ENCODE measurements at places on chromosomes 4 and X.

DNA sequence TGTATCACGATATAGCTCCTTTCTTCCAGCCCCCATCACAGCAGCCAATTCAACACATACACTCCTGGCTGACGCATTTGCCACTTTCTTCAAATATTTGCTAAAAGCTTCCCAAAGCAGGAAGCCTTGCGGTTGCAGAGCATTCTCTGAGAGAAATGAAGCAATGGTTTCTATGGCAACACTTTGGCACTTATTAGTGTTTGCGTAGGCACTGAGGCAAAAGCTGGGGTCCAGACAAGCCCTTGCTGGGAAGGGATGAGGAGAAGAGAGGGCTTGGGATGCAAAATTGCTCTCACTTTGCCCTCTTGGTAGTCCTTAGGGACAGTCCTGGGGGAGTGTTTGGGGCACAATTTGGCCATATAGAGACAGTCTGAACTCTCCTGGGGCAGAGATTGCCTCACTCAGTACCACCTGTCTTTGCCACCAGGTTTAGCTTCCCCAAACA is 55.0 kb upstream of the PAK3 start:
- DNase-seq: peak; percentile 80

- peak; percentile 14 for DNase-seq
These were observed 600 bp downstream of the BEX4 start for GRCh38 chrX:103215425-103215991.

GRCh38 chr4:40182954-40183353 is 13.9 kb upstream of the RHOH start:
- DNase-seq: no peak

DNA sequence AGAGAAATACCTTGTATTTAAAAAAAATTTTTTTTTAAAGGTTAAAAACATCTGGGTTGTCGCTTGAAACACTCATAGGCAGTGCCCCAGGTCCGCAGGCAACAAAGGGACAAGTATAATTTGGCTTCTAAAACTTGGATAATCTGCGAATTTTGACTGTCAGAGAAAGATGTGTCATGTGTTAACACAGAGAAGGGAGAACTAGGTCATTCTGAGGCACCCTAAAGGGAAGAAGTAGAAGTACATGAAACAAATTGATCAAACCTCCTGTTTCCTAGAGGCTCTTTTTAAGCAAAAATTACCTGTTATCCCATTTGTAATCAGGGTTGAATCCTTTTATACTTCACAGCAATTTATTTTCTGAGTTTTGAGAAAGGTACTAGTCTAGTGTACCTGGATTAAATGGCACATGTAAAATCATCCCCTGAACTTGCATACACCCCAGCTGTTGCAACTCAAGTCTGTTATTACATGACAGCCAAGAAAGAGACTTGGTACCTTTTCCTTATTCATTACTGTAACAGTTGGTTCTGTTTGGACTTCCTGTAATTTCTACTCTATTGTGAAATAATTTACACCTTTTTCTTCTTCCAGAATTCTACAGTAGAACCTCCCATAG is 1.7 kb downstream of the SRD5A3 start:
- no peak for DNase-seq

- DNase-seq: peak; percentile 56
These were observed 6.6 kb downstream of the IBSP start for GRCh38 chr4:87805971-87806370.

GRCh38 chr4:74112399-74113105 is 13.6 kb upstream of the CXCL2 start:
- peak; percentile 51 for DNase-seq

- no peak for DNase-seq
These were observed 96.5 kb downstream of the HMX1 start for GRCh38 chr4:8775121-8775520.

GRCh38 chr4:169159624-169160171 is 111.1 kb downstream of the SH3RF1 start:
- DNase-seq: peak; percentile 87

GRCh38 chr4:160414496-160414895 is 1311.6 kb downstream of the RAPGEF2 start:
- no peak for DNase-seq

- DNase-seq: peak; percentile 49
These were observed 149.3 kb downstream of the SOWAHB start for GRCh38 chr4:76748649-76749048.

Measured in fibroblast of upper back skin (primary cell).